ENCODE measurements at places on chromosomes 3 and 15.

DNA sequence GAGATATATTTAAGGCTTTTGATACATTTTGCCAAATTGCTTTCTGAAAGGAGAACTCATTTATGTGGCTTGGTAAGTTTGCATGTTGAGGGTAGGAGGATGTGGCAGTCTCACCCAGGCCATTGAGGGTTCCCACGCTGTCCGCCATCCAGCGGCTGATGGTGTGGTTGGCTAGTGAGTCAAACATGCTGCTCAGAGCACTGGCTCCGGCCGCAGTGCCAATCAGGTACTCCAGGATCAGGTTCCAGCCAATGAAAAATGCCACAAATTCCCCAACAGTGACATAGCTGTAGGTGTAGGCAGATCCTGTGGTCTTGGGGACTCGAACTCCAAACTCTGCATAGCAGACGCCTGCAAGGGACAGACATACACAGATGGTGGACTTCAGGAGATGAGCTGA is 82.3 kb downstream of the CLDN11 start:
- no peak for DNase-seq

GRCh38 chr3:188124184-188124583 is 29.8 kb upstream of the LPP start:
- DNase-seq = no peak

DNA sequence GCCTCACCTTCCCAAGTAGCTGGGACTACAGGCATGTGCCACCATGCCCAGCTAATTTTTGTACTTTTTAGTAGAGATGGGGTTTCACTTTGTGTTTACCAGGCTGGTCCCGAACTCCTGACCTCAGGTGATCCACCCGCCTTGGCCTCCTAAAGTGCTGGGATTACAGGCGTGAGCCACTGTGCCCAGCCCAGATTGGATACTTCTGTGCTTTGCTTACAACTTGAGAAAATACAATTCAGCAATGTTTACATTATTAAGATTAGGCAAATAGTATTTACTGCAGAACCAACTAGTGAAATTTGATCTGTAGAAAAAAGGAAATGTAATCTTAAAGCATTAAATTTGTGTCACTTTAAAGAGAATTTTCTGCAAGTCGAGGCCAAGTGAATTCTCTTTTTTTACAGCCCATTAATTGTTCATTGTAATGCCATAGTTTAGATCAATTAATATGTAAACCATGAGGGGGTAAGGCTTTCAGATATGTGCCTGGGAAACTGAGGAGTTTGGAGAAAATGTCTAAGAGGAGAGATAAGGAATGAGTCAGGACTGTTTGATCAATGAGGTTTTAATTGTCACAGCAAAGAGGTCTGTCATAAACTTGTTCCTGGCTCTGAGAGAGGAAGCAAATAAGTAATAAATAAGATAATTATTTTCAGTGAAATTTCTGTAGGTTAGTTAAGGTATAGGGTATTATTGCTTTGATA is 15.3 kb downstream of the PYDC2 start:
- DNase-seq = no peak

DNA sequence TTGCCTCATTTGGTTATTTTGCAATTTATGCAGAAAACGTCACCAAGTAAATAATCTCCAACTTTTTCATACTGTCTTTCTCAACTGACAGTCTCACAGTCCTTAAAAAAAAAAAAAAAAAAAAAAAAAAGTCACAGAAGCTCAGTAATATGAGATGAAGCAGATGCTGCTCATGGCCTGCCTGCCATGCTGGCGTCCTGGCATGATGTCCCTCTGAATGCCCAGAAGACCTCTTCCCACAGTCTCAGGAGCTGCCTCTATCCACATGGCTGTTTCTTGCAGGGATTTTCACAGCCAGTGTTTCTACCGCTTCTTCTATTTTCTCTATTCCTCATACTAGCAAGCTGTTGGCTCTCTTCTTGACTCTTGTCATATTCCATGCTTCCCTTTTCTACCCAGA is 87.7 kb downstream of the TGFBR2 start:
- DNase-seq = no peak

- DNase-seq = no peak
Measured at GRCh38 chr3:53147151-53147902, 13.7 kb upstream of the PRKCD start.

- DNase-seq = no peak
Measured at GRCh38 chr3:159232966-159233365, 431.1 kb downstream of the MFSD1 start.

DNA sequence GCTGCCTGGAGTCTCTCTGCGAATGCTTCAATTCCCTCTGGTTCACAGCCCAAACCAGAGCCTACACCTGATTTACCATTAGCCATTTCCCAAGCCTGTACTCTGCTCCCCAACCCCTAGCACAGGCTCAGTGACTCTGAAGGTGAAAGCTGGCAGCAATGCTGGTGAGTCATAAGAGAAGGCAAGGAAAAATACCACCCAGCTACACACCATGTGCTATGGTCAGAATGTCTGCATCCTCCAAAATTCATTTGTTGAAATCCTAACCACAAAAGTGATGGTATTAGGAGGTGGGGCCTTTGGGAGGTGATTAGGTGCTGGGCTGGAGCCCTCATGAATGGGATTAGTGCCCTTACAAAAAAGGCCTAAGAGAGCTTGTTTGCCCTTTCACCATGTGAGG is 117.1 kb upstream of the TJP1 start:
- DNase-seq = no peak

- no peak for DNase-seq
Measured at GRCh38 chr15:50943638-50944037, 35.2 kb downstream of the AP4E1 start.

DNA sequence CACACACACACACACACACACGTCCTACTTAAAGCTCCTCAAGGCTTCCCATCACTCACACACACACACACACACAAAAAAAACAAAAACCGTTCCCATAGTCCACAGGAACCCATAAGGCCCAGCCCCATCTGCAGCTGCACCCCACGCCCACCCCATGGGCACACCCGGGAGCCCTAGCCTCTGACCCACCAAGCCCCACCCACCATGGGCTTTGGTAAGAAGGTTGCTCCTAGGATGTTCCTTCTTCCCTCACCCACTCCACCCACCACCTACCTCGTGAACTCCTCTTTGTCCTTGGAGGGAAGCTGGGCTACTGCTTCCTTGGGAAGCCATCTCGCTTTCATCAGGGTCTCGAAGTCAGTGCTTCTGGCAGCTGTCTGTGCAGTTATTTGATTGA is 115.1 kb downstream of the TPRA1 start:
- no peak for DNase-seq

- DNase-seq = no peak
Measured at GRCh38 chr3:32684029-32684799, 774 bp upstream of the CNOT10 start.

GRCh38 chr3:11499144-11499543 is 144.6 kb downstream of the VGLL4 start:
- no peak for DNase-seq

GRCh38 chr3:192851821-192852372 is 65.8 kb downstream of the MB21D2 start:
- DNase-seq = no peak

- no peak for DNase-seq
Measured at GRCh38 chr3:21654662-21655061, 96.3 kb downstream of the ZNF385D start.

- DNase-seq = no peak
Measured at GRCh38 chr15:45664451-45664850, 29.6 kb downstream of the SQOR start.

- no peak for DNase-seq
Measured at GRCh38 chr15:84112025-84112424, 123.5 kb upstream of the GOLGA6L4 start.

DNA sequence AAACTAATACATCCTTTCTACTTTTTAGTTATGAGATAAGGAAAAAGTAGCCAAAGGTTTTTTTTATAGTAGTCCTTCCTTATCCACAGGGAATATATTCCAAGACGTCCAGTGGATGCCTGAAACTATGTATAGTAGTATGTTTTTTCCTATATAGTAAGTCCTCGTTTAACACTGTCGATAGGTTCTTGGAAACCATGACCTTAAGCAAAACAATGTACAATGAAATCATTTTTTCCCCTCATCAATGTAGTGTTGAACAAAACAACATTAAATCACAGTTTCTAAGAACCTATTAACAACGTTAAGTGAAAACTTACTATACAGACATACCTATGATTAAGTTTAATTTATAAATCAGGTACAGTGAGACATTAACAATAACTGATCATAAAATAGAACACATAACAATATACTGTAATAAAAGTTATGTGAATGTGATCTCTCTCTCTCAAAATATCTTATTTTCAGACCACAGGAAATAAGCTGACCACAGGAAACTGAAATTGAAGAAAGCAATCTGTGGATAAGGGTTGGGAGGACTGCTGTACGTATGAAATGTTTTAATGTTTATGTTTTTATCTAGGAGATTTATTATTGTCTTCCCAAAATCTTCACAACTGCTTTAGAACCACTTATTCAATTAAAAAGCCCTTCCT is 20.6 kb downstream of the COPS2 start:
- DNase-seq = no peak

GRCh38 chr15:92800013-92800412 is 100.1 kb upstream of the CHD2 start:
- DNase-seq = no peak

- no peak for DNase-seq
Measured at GRCh38 chr15:68814596-68814995, 6.1 kb downstream of the ANP32A start.

- DNase-seq = no peak
Measured at GRCh38 chr15:27084844-27085243, 113.9 kb downstream of the GABRG3 start.

DNA sequence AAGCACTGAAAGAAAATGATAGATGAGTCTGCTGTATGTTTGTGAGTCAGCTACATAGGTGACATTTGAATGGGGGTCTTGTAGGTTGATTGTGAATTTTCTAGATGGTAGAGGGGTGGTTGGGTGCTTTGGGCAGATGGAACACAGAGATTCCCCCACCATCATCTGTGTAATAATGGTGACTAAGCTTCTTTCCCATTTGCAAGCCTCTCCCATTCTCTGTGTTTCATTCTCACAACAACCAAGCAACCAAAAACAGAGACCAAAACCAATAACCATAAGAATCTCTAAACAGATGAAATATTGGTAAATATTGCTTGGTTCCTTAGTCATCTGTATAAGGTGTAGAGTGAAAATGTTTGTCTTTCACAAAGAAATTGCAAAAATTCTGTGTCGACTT is 17.8 kb upstream of the UTS2B start:
- DNase-seq = no peak

DNA sequence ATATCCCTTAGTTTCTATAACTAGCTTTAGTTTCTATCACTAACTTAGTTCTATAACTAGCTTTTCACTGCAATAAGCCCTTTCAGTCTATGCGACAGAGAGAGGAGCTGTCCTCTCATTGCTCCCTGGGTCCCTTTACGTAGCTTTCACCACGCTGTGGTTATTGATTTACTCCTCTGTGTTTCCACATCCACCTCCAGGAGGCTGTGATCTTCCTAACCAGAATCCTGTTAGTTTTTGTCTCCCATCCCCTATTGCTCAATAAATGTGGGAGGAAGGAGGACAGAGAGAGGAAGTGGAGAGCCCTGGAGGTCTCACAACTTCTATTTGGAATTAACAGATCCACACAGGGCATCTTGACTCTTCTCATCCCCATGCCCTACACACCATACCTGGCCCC is 1036.1 kb downstream of the MCTP2 start:
- no peak for DNase-seq
